ENCODE measurements at places on chromosomes 5 and 9.

DNA sequence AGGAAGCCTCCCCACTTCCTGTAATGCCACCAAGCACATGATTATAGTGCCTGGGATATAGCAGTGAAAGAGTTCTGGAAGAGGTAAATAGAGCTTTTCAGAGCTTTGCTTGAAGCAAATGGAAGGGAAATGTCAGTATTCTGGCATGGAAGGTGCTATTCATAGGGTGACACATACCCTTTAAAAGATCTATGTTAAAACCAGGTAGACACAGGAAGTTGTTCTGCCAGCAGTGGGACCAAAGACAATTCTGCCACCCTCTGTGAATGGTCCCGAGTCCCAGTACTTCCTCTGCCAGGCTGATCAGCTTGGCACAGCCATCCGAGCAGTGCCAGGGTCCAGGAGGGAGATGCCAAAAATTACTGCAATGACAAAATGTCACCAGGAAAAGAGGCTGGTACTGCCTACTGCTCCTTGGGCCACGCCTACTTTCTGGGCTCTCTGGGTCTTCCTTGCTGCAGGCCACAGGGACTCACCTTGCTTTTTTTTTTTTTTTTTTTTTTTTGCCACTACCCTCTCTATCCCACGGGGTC, 26.7 kb downstream of the GARNL3 start:
- no peak for DNase-seq

DNA sequence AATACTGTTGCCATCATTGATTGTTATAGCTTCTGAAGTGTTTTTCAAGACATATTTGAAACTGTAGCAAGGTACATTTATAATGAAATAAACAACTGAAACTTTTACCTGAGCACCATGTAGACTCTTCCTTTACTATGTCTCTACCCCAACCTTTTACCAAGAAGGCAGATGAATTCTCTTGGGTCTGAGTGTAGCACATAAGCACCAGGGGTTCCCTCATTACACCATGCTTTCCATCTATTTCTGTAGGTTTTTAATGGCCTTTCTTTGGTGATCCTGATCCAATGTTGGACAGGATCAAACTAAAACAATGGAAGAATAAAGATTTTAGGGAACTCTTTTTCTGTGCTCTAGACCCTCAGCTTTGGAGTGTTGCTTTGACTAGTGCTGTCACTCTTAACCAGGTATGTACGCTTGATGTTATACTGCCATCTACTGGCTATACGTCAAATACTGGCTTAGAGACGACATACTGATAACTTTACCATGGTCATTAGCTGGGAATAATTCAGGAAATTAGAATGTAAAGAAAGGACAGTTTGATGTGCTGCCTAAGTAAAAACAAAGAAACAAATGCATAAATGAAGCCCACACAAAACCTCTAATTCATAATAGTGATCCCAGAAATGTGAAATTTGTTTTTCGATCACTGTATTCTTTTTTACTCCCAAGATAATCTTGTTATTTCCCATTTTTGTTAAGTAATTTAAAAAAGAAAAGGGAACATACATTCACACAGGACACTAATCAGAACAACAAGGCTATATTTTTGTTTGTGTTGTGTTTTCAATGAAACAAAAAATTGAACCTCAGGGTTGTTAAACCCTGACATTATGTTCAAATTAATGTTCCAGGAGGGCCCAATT, 30.7 kb downstream of the IFNW1 start:
- DNase-seq, result no peak

- no peak for DNase-seq
Observed at GRCh38 chr5:114362977-114363761, 1.3 kb downstream of the KCNN2 start.

GRCh38 chr9:121107029-121107428, 32.3 kb downstream of the CNTRL start:
- no peak for DNase-seq

- DNase-seq, result no peak
Observed at GRCh38 chr5:14928661-14929060, 57.1 kb upstream of the ANKH start.

DNA sequence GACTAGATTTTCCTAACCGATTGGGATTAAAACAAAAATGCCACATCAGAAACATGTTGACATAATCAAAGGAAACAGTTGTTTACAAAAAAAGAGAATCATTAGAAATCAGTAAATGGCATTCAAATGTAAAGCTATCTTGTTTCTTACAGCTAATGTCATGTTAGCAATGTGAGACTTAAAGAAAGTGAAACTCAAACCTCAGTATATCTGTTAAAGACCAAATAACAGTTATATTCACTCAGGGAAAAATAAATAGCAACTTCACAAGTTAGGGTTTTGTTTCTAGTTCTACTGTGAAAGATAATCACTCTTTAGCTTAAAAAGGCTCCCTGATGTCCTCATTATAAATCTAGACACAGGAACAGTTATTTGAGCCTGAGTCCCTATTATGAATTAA, 189.3 kb upstream of the EFNA5 start:
- no peak for DNase-seq

GRCh38 chr5:9440517-9440916, 105.4 kb downstream of the SEMA5A start:
- no peak for DNase-seq

DNA sequence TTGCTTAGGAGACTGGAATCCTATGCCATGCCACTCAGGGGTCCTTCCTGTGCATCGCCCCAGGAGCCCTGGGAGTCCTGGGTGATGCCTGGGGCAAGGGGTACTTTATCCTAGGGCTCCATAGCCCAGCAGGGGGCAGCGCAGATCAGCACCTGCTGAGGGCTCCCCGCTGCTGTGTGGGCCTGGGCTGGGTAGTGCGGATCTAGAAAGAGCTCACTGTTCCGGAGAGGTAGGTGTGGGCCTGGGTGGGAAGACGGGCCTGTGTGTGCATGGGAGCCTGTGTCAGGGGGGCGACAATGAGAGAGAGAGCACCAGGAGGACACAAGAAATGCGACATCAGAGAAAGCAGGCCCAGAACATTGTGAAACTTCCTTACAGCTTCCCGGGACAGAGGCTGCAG, 11.4 kb upstream of the DAB2IP start:
- no peak for DNase-seq

GRCh38 chr5:128633901-128634300, 95.9 kb upstream of the FBN2 start:
- no peak for DNase-seq

DNA sequence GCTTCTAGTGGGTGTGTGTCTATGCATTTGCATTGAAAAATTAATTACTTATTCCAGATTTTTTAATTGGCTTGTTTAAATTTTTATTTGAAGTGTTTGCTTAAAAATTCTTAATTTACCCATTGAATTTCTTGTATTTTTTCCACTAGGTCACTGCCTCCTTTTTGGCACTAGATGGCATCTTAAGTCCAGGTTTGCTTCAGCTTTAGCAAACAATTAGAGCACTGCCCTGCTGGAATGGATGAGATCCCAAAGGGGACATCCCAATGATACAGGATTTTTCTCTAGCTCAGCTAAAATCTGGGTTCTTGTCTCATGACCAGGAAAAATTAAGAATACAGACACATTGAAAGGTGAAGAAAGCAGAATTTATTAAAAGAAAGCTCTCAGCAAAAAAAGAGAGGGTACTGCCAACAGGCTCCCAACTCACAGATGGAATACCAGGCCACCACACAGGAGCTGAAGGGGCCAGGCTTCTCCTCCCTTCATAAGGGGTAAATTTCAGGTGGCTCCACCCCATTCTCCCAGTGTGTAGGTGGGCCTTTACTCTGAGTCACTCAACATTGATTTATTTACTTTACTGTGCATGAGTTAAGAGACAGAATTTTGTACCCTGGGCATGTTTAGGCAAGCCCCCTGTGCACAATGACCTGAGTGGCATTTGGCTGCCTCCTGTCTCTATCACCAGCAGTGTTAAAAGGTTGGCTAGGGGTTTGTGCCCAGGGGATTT, 532.4 kb downstream of the ANXA1 start:
- DNase-seq, result no peak

- no peak for DNase-seq
Observed at GRCh38 chr9:137347928-137348327, 45.9 kb upstream of the NRARP start.

- DNase-seq, result no peak
Observed at GRCh38 chr9:505741-506059, 291.0 kb downstream of the DOCK8 start.

DNA sequence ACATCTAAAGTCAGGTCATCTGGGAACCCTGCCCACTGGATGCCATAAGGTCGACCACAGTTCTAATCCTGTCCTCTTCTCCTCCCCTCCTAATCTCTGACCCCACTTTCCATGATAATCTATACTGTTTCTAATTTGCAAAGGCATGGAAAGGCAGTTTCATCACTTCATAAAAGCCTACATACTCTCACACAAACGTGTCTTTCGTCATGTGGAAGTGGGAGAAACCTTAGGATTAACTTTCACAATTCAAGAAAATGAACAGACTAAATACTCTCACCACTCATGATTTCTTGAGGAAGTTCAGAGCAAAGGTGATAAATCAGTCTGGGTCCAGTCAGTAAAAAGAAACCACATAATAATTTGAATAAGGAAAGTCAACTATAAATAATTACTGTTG, 5.5 kb downstream of the FANCC start:
- no peak for DNase-seq

- DNase-seq, result no peak
Observed at GRCh38 chr9:126166291-126166690, 160.3 kb upstream of the MVB12B start.

All from stimulated activated CD8-positive, alpha-beta memory T cell treated with anti-CD3 and anti-CD28 coated beads, Interleukin-2, amount 100 ng/mL, for 1 hour (primary cell).